ENCODE measurements at places on chromosomes 4 and X. TPM values are rescaled to one million over a fixed set of nuclear protein-coding genes. Genes with fewer than 3 reads are reported as not detected.

- no peak overlapping the region for H3K27ac ChIP-seq
- no peaks in the 10 kb centered on the region for H3K36me3 ChIP-seq
- DNase-seq = no peak
- no peak overlapping the region for H3K4me3 ChIP-seq
- H3K4me1 ChIP-seq = no peaks in the 10 kb centered on the region
- H3K27me3 ChIP-seq = no peaks in the 10 kb centered on the region
These were observed 103.2 kb downstream of the ENPP6 start for GRCh38 chr4:184114431-184114830.

The TCP11X2 gene
- total RNA-seq = not detected

- no peaks in the 10 kb centered on the region for H3K27me3 ChIP-seq
- no peak overlapping the region for H3K4me3 ChIP-seq
- peak; percentile 40 for DNase-seq
- H3K36me3 ChIP-seq = no peaks in the 10 kb centered on the region
- no peak overlapping the region for H3K27ac ChIP-seq
These were observed 532.9 kb downstream of the ANKRD50 start for GRCh38 chr4:124179506-124180186.

The DKK2 gene
- 0.17 TPM for total RNA-seq

- no peaks in the 10 kb centered on the region for H3K4me1 ChIP-seq
- H3K27ac ChIP-seq = no peak overlapping the region
- H3K27me3 ChIP-seq = no peaks in the 10 kb centered on the region
- H3K4me3 ChIP-seq = no peak overlapping the region
These were observed 852.0 kb downstream of the PCDH18 start for GRCh38 chr4:136680271-136680670.

GRCh38 chr4:79147251-79147650 lies 178.6 kb downstream of the NAA11 start:
- no peak overlapping the region for H3K4me3 ChIP-seq
- no peaks in the 10 kb centered on the region for H3K36me3 ChIP-seq
- DNase-seq = no peak
- H3K27ac ChIP-seq = no peak overlapping the region

The SH3D19 gene
- 61.1 TPM for total RNA-seq

The SLC25A5 gene
- 230 TPM for total RNA-seq

The BRCC3 gene
- total RNA-seq = 10.0 TPM

The CLGN gene
- total RNA-seq = 20.7 TPM

GRCh38 chr4:122309988-122310626 lies 68.7 kb upstream of the ADAD1 start:
- H3K36me3 ChIP-seq = no peaks in the 10 kb centered on the region
- no peaks in the 10 kb centered on the region for H3K4me1 ChIP-seq
- no peak overlapping the region for H3K27ac ChIP-seq

DNA sequence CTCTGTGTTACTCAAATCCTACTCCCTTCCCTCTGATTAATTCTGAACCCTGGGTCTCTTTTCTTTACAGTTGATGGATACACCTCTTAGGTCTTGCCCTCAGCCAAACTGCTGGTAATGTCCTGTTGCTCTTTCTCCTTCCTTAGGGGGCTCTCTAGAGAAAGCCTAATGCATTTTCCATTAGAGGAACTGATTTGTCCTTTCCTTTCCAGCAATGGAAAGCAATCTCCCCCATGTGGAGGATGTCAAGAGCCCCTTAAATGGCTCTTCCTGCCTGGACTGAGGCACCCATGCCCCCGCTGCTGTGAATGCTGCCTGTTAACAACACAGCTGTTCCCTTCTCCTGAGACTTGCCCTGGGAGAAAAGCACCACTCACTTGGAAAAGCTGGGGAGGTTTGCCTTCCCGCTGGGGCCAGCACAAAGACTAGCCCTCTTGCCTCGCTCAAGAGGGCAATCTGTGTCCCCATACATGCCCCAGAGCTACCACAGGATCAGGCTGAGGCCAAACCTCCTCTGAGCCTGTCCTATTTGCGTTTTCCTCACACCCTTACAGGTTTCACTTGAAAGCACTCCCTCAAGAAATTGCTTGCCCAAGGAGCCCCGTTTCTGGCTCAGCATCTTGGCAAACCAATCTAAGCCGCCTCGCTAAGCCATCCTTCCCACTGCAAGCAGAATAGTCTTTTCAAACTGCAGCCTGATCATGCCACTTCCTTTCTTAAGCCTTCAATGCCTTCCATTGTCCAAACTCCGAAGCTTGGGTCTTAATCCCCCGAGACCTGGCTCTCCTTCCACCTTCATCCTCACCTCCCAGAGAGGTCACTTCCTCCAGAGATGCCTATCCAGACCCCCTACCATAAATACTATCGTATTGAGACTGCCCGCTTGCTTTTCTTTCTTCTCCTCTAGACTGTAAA lies 23.2 kb upstream of the SMIM20 start:
- H3K4me1 ChIP-seq = no peaks in the 10 kb centered on the region
- H3K36me3 ChIP-seq = no peaks in the 10 kb centered on the region

The CENPI gene
- total RNA-seq = 1.9 TPM

GRCh38 chr4:151175233-151175632 lies 75.8 kb downstream of the RPS3A start:
- H3K36me3 ChIP-seq = no peaks in the 10 kb centered on the region
- DNase-seq = no peak
- no peaks in the 10 kb centered on the region for H3K4me1 ChIP-seq
- H3K4me3 ChIP-seq = no peak overlapping the region
- H3K27ac ChIP-seq = no peak overlapping the region

GRCh38 chr4:174789657-174790056 lies 39.4 kb downstream of the GLRA3 start:
- no peak overlapping the region for H3K4me3 ChIP-seq
- H3K36me3 ChIP-seq = no peaks in the 10 kb centered on the region
- no peak overlapping the region for H3K27ac ChIP-seq
- DNase-seq = no peak
